ENCODE measurements at places on chromosomes 13 and 19.

DNA sequence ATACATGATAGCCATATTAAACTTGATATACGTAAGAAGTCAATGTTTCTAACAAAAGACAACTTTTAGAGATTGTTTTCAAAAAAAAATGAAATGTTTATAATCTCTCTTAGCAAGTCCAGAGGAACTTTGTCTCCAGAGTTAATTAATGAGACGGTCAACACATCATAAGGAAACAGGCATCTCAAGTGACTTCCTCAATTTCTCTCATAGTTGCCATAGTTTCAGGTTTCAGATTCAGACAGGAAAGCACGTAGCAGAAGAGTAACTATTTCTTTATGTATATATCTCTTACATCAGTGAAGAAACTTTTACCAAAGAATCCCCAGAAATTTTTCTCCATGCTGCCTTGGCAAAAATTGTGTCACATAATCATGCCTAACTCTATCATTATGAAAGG, 159.6 kb upstream of the ATXN8OS start:
- DNase-seq = no peak

- DNase-seq = no peak
Observed at GRCh38 chr13:112363867-112364528, 12.2 kb upstream of the SPACA7 start.

- DNase-seq = no peak
Observed at GRCh38 chr19:15813916-15814315, 1.5 kb downstream of the OR10H1 start.

DNA sequence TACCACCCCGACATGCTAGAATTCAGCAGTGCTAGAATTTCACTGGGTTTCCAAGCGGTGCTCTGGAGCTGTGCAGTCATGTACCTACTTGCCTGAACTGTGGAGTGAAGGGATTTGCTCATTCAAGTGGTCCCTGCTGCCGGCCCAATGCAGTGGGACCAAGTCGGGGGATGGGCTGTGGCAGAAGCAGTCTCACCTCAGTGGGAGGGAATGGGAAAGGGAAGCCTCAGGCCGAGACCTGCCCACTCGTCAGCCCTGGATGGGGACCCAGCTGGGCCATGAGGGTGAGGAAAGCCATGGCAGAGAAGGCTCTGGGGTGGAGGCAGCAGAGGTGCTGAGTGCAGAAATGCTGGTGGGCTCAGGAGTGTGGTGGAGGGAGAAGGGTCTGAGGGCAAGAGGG, 14.9 kb downstream of the KLHL26 start:
- no peak for DNase-seq

DNA sequence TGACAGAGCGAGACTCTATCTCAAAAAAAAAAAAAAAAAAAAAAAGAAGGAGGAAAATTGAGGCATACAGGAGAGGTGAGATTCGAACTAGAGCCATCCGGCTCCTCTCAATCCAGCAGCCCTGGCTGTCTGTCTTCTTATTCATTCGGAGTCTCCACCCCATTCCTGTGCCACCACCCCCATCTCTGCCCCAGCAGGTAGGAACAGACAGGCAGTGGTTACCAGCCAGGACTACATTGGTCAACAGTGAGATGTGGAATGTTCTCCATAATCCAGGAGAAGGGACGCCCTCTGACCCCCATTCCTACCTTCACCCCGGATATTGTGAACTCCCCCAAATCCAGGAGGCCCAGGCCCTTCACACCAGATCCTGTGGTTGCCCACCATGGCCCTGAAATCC, 6.6 kb upstream of the S1PR2 start:
- no peak for DNase-seq
